ENCODE measurements at places on chromosomes 7 and 10. TPM values are rescaled to one million over a fixed set of nuclear protein-coding genes. Genes with fewer than 3 reads are reported as not detected.

DNA sequence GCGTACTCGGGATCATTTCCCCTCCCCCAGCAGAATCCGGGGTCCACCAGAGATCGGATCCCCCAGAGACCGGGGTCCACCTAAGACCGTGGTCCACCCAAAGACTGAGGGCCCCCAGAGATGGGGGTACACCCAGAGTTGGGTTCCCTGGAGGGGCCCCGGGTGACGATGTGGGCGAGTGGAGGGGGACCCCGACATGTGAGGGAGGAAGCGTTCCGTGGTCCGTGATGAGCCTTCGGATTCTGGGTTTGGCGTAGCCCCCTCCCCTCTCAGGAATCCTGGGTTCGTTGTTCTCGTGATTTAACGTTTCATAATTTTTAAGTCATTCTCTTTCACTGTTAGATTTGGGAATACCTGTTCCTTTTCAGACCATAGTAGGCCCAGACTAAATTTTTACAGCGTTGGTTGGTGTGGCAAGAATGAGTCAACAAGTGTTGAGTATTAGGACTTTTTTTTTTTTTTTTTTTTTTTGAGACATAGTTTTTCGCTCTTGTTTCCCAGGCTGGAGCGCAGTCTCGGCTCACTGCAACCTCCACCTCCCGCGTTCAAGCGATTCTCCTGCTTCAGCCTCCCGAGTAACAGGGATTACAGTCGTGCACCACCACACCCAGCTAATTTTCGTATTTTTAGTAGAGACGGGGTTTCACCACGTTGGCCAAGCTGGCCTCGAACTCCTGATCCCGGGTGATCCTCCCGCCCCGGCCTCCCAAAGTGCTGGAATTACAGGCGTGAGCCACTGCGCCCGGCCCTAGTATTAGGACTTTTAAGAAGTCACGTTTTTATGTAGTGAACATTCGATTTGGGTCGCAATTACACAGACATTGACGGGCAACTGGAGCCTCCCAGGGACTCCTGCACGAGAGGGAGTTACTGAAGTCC, 672 bp downstream of the GTPBP4 start:
- DNase-seq, result no peak
- peaks cover 9% of the 10 kb centered on the region for H3K4me1 ChIP-seq

GRCh38 chr7:85215098-85215497, 28.2 kb upstream of the SEMA3D start:
- no peaks in the 10 kb centered on the region for H3K4me1 ChIP-seq
- H3K27me3 ChIP-seq, result no peaks in the 10 kb centered on the region
- H3K4me3 ChIP-seq, result no peak overlapping the region
- H3K27ac ChIP-seq, result no peak overlapping the region

DNA sequence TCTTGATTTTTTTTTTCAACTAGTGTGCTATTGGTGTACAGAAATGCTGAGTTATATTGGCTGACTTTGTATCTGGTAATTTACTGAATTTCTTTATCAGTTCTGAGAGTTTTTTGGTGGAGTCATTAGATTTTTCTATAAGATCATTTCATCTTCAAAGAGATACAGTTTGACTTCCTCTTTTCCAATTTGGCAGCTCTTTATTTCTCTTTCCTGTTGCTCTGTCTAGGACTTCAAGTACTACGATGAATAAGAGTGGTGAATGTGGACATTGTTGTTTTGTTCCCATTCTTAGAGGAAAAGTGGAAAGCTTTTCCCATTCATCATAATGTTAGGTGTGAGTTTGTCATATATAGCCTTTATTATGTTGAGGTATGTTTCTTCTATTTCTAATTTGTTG, 50.2 kb downstream of the LOXL4 start:
- no peak overlapping the region for H3K4me3 ChIP-seq
- no peaks in the 10 kb centered on the region for H3K27me3 ChIP-seq

GRCh38 chr7:4683043-4683883, 1.2 kb downstream of the FOXK1 start:
- H3K4me3 ChIP-seq, result peak overlapping the region; percentile 83
- no peaks in the 10 kb centered on the region for H3K36me3 ChIP-seq
- peak; percentile 27 for DNase-seq
- H3K27me3 ChIP-seq, result no peaks in the 10 kb centered on the region
- H3K4me1 ChIP-seq, result peaks cover 4% of the 10 kb centered on the region
- H3K27ac ChIP-seq, result peak overlapping the region; percentile 87

GRCh38 chr7:137987018-137987349, 14.9 kb downstream of the CREB3L2 start:
- H3K27me3 ChIP-seq, result no peaks in the 10 kb centered on the region
- peak overlapping the region; percentile 5 for H3K27ac ChIP-seq
- DNase-seq, result no peak
- peaks cover 20% of the 10 kb centered on the region for H3K4me1 ChIP-seq
- H3K36me3 ChIP-seq, result no peaks in the 10 kb centered on the region

GRCh38 chr7:21884496-21884895, 61.2 kb downstream of the CDCA7L start:
- H3K36me3 ChIP-seq, result no peaks in the 10 kb centered on the region
- no peaks in the 10 kb centered on the region for H3K27me3 ChIP-seq
- DNase-seq, result no peak
- no peaks in the 10 kb centered on the region for H3K4me1 ChIP-seq
- no peak overlapping the region for H3K4me3 ChIP-seq

The GPR26 gene
- total RNA-seq, result not detected

The C10orf67 gene
- 0.16 TPM for total RNA-seq

The VAX1 gene
- total RNA-seq, result not detected

The FAM53B gene
- total RNA-seq, result 8.3 TPM

The CCL24 gene
- not detected for total RNA-seq

All from pancreas (tissue), 10 donors.